Activated CD4-positive, alpha-beta T cell treated with anti-CD3 and anti-CD28 coated beads, Interleukin-2, Interleukin-6, amounts not matched to agents 100 ng/mL and 50 ng/mL, durations not matched to agents 16 hours and 8 hours (primary cell): ENCODE measurements at places on chromosomes 16 and 17.

DNA sequence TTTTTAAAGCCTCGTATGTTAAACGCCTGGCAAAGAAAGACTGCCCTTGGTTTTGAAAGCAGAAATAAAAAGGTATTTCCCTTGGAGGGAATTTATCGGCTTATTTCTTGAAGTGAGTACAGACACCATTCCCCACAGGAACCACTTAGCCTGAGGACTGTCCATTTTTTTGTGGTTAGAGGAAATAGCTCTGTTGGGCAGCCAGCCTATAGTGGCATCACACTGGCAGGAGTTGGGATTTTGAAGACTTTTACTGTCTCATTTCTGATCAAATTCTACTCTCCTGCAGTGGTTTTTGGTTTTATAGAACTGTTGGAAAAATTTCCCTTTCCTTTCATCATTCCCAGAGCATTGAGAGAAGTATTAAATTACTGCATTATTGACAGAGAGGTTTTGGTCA is 34.1 kb upstream of the CDC6 start:
- no peak for DNase-seq

DNA sequence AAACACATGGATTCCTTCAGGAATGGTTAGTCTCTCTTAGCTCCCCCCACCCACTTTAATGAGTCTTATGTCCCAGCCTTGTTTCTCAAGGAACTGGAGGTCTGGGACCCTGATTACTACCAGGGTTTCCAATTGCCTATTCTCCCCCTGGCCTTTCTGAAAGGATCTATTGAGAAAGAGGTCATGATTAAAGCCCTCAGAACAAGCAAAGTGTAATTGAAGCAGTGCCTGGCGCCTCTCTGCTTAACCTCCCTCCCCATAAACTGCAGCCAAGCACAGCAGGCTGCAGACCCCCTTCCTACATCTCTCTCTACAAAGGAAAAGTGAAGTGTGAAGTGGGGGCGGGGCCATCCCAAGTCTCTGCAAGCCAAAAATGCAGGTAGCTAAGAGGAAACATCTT is 159.7 kb upstream of the CDH11 start:
- no peak for DNase-seq

GRCh38 chr16:63289834-63290460 is 1253.7 kb upstream of the CDH8 start:
- peak; percentile 35 for DNase-seq

DNA sequence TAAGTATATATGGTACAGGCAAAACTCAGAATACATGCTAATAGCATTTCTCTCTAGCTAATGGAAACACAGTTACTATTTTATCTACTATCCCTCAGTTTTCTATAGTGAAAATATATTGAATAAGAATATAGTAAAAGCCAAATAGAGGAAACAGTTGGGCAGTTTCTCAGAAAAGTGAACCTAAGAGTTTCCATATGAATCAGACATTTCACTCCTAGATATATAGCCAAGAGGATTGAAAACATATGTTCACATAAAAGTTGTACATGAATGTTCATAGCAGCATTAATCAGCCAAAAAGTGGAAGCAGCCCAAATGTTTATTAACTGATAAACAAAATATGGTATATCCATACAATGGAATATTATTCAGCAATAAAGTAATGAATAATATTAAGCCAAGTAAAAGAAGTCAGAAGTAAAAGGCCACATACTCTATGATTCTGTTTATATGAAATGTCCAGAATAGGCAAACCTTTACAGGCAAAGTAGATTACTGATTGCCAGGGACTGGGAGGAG is 134.6 kb downstream of the CYB561 start:
- DNase-seq, result peak; percentile 27

DNA sequence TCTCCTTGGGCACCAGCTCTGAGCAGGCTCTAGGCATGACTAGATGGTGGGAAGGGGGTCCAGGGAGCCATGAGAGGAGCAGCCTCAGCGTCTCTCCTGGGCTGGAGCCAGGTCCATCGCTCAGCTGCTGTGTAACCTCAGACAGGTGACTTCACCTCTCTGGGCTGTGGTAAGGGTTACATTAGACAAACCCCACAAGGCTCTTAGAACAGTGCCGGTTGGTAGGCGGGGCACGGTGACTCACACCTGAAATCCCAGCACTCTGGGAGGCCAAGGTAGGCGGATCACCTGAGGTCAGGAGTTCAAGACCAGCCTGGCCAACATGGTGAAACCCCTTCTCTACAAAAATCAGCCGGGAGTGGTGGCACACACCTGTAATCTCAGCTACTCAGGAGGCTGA is 18.1 kb upstream of the NPTX1 start:
- no peak for DNase-seq

- no peak for DNase-seq
Measured at GRCh38 chr16:23566724-23567123, 9.2 kb downstream of the UBFD1 start.

DNA sequence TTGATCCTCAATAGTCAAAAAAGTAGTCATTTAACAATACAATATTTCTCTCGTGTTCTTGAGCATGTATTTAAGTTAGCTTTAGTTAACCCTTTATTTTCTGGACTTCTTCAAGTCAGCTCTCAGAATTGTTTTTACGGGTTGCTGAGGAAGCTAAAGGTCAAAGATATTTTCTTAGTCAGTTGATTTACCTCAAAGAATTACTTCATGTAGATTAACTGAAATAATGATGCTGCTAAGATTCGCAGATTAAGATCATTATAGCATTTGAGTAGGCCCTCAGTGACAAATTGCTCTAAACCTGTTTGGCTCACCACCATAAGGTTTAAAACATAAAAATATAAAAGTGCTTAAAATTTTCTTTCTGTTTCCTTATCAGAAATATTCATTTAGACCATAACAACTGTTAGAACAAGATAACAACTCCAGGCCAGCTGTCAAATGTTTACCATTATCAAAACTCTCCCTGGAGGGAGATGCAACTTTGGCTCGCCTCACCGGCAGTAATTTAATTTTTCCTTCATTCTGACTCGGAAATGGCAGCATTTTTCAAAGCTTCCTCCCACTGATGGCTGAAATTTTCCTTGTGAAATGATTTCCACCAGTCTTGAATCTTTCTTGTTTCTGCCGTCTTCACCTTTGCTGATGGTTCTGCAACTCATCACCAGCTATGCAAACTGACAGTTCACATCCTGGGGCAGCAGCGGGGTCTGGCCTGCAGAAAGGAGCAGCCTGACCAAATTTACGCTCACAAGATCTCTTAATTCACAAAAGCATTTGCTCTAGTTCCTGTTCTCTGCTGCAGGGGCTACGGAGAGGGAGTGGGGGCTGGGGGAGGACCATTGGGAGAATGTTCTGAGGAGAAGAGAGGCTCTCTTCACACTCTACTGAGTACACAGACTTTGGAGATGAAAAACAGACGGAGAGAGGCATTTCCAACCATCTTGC is 254.8 kb upstream of the TBX2 start:
- no peak for DNase-seq

- DNase-seq, result no peak
Measured at GRCh38 chr16:56589141-56590039, at the start of gene MT3. Gene MT3 (plus strand): TSS chr16:56589528. CDS start chr16:56589591, 63 bp downstream.

DNA sequence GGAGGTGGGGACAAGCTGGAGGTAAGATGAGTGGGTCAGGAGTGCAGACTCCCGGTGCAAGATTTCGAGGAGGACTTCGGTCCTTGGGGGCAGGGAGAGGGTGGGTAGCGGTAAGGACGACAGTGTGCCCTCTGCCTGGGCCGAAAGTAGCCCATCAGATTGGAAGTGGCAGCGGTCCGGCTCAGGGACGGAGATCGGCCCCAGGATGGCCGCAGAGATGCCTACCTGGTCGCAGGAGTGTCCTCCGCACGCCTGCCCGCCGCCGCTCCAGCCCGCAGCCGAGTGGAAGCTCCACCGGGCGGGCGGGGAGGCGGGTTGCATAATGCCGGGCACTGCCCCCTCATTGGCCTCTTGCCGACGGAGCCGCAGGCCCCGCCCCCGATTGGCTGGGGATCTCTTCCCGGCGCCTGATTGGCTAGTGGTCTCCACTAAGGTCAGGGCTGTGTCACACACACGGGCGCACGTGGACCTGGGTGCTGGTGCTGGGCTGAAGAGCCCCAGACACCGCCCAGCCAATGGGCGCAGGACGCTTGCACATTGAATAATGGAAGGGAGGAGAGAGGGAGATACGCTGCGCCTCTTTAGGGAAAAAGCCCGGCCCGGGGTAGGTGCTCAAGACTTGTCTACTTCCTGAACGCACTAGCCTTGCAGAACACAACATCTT is at the start of gene PER1:
PER1 (minus strand) TSS at position 293 of the 664 bp plus-strand sequence. CDS start 1,698 bp downstream, outside the sequence.
- DNase-seq, result peak; percentile 97

- peak; percentile 88 for DNase-seq
Measured at GRCh38 chr16:88533932-88534637, 36.1 kb upstream of the ZC3H18 start.

GRCh38 chr17:76982408-76983074 is 114.3 kb downstream of the MGAT5B start:
- DNase-seq, result no peak

DNA sequence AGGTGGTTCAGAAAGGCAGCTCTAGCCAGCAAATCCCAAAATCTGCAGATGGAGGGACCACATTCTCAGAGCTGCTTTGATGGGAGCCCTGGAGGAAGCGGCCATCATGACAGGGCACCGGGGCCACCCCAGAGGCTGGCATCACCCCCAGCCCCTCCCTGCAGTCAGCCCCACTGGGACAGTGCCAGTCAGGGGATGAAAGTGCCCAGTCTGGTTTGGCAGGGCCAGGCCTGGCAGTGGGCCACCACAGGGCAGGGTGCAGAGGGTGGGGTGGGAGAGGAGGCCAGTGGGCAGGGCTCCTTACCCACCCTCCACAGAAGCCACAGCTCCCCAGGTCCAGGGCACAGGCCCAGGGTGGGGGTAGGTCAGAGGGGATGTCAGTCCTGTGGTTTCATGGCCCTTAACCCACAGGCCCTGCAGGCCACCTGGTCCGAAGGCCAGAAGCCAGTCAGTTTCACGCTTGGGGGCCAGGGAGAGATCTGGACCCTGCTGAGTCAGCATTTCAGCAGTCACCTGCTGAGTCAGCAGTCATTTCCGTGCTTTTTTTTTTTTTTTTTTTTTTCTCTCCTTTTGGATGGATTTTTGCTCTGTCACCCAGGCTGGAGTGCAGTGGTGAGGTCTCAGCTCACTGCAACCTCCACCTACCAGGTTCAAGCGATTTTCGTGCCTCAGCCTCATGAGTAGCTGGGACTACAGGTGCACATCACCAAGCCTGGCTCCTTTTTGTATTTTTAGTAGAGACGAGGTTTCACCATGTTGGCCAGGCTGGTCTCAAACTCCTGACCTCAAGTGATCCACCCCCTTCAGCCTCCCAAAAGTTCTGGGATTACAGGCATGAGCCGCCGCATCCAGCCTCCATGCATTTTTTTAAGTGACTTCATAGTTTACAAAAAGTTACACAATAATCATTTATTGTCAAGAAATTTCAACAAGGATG is 10.4 kb downstream of the SLC25A10 start:
- no peak for DNase-seq

- DNase-seq, result peak; percentile 68
Measured at GRCh38 chr17:38982858-38983746, 15.9 kb upstream of the FBXO47 start.

- no peak for DNase-seq
Measured at GRCh38 chr16:4233431-4233830, 8.4 kb downstream of the SRL start.

DNA sequence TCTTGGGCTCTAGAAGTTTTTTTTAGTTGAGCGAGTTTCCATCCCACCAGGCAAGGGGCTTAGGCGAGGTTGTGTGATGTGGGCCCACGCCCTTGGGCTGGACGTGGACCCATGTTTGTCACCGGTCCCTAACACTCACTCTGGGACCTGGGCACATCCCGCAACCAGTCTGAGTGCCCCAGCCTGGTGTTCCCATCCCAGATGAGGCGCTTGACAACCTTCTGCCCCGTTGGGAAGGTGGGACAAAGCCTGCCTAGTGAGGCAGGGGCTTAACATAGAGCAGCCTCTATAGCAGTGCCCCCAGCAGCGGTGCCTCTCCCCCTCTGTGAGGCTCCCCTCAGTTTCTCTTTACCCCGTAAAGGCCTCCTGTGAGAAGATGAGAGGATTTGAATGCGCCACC is 22.5 kb downstream of the CMIP start:
- DNase-seq, result no peak

- DNase-seq, result no peak
Measured at GRCh38 chr16:62620275-62620674, 584.0 kb upstream of the CDH8 start.

GRCh38 chr16:7548796-7549318 is 216.2 kb downstream of the RBFOX1 start:
- DNase-seq, result no peak

DNA sequence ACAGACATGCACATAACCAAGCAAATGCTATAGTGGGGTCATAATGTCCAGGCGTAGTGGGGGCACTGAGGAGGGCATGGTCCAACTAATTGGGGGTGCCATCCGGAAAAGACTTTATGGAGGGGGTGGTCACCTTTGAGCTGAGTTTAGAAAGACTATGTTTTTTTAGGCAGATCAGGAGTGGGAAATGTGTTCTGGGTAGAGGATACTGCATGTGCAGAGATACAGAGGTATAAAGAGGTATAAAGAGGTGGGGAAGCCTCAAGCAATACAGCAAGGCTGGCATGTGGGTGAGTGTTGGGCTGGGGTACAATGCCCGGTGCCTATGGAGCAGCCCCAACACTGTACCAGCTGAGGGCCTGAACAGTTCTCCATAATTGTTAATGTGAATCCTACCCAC is 53.1 kb downstream of the SPACA3 start:
- no peak for DNase-seq

DNA sequence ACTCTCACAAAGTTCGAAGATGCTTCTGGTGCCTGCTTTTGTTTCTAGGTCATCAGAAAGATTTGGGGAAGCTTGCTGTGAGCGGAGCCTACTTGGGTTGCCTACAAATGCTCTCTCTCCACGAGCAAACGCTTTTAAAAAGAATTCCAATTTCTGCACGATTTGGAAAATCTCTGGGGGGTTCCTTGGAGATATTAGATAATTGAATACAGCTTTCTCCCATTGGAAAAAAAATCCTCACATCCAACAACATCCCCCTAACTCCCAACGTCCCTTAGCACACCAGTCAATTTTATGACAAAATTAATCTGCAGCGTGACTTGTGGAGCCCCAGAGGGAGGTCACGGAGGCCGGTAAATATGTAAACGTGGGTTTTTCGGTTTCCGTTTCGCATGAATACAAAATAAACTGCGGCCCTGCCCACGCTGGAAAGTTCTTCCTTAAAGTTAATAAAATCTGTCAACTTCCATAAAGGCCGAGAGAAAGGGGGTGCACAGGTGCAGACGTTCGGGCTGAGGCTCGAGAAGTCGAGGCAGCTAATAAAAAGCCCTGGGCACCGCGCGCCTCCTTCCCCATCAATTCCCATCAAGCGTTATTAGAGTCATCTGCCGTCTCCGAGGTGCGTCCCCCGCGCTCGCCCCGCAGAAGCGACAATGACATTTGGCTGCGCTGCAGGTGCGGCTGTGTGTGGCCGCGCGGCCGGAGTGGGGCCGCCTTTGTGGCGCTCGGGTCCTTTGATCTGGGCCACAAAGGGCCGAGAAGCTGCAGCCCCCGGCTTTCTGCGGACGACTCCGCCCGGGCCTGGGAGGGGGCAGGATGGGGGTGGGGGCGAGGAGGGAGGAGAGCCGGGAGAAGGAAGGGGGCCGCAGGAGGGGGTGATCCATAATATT is 37.6 kb downstream of the SALL1 start:
- no peak for DNase-seq

GRCh38 chr16:3674513-3675295 is 20.2 kb downstream of the DNASE1 start:
- DNase-seq, result no peak
